ENCODE measurements at places on chromosomes 2 and 18.

DNA sequence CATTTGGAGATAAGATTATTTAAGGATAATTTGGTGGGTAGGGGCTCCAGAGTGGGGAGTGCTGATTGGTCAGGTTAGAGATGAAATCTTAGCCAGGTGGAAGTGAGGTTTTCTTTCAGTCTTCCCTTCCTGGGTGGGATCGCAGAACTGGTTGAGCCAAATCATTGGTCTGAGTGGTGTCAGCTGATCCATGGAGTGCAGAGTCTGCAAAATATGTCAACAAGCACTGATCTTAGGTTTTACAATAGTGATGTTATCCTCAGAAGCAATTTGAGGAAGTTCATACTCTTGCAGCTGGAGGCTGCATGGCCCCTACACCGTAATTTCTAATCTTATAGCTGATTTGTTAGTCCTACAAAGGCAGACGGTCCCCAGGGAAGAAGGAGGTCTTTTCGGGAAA lies 1483.4 kb upstream of the ZEB2 start:
- DNase-seq, result no peak

- DNase-seq, result peak; percentile 46
Observed at GRCh38 chr2:26922405-26923188, 47.8 kb upstream of the MAPRE3 start.

GRCh38 chr18:22525883-22526282 lies 108.2 kb upstream of the CTAGE1 start:
- DNase-seq, result no peak

DNA sequence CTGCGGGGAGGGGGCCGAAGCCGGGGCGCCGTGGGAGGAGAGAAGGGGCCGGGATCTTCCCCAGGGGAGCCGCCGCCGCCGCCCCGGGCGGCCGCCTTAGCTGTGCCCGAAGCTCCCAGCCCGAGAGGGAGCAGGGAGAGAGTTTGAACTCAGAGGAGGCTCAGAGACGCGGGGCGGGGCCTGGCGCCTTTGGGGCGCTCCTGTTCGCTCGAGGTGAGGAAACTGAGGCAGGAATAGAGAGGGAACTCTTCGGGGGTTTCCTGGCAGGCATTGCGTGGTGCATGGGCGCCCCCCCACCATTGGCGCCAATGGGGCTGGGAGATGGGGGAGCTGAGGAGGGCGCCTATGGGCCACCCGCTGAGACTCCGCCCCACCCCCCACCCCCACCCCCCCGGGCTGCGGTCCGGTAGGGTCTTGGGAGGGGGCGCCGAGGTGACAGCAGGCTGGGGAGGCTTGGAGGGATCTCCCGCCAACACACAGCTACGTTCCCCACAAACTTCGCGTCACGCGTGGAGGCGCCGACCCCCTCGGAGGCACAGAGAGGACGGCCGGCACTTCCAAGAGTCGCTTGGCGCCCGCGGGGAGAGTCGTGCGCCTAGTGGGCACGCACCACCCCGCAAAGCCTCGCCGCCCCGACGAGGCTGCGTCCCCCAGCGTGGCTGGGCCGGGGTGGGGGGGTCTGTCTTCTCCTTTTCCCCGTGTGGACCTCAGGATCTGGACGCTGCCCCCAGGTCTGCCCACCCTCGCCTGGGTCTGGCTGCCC lies 680 bp downstream of the CTDSP1 start:
- DNase-seq, result peak; percentile 28

DNA sequence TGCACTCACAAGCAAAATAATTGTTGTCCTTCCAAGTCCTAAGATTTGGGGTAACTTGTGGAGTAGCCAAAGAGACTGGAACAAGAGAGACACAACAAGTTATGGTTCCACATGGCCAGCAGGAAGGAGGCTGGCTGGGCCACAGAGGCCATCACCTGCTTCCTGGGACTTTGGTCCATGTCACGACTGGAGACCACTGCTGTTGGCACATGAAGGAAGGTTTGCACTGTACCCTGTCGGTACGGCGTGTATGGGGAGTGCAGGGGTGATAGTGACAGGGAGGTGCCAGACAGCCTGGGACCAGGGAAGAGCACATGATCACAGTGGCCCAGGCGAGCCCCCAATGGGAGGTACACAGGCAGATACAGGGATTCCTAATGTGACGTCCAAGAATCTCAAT lies 15.5 kb downstream of the SLC66A2 start:
- DNase-seq, result no peak

DNA sequence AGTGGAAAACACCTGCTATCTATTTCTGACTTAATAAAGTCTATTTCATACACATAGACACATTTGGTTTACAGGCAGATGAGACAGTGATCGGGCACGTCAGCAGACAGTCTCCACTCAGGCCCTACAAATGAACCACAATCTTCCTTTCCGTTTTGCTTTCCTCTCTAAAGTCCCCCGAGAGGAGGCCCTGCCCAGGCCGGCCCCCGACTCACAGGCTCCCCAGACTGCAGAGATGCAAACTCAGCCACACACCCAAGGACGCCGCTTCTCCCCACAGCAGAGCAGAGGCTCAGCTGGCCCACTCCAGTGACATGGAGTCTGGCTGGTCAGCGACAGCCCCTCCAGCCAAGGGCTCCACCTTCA lies 9.3 kb upstream of the MTERF4 start:
- DNase-seq, result no peak

- peak; percentile 45 for DNase-seq
Observed at GRCh38 chr2:163248376-163249253, 410.0 kb upstream of the KCNH7 start.

DNA sequence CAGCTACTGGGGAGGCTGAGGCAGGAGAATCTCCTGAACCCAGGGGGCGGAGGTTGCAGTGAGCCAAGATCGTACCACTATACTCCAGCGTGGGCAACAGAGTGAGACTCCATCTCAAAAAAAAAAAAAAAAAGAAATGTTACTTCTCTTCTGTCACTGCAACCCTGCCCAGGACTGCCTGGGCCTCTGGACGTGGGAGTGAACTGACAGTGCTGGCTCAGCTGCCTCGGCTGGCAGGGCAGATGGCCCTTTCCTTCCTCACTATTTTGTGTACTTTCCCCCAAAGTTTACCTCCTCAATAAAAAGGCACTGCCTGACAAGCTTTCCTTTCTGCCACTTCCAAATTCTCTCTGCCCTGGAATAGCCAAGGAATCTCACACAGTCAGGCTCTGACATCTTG lies 12.5 kb upstream of the GPR155 start:
- DNase-seq, result no peak

GRCh38 chr18:21663578-21663977 lies 41.0 kb downstream of the ABHD3 start:
- DNase-seq, result no peak

- no peak for DNase-seq
Observed at GRCh38 chr2:114079366-114080004, 189.6 kb downstream of the ACTR3 start.

DNA sequence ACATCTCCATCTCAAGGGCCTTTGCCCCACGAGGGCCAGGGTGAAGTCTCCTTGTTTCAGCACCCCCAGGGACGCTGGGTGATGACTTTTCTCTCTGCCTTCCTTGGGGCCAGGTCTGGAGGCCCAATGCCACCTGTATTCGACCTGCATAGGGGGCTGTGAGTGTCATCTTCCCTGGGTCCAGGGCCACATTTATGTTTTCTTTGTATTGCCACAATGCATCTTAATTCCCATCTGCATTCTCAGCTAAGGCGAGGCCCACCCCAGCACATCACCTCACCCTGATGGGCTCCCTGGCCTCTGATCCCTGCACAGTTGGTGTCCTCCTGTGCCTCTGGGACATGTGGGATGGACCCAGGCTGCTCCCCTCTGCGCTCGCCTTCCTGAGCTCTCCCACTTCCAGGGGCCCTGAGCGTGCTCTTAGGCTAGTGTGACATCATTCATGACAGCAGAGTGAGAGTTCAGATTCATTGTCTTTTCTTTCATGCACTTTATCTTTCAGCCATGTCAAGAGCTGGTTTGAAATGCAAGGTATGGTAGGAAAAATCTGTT lies 122.0 kb upstream of the COPS8 start:
- no peak for DNase-seq

GRCh38 chr2:100245681-100246080 lies 76.6 kb downstream of the LONRF2 start:
- no peak for DNase-seq

DNA sequence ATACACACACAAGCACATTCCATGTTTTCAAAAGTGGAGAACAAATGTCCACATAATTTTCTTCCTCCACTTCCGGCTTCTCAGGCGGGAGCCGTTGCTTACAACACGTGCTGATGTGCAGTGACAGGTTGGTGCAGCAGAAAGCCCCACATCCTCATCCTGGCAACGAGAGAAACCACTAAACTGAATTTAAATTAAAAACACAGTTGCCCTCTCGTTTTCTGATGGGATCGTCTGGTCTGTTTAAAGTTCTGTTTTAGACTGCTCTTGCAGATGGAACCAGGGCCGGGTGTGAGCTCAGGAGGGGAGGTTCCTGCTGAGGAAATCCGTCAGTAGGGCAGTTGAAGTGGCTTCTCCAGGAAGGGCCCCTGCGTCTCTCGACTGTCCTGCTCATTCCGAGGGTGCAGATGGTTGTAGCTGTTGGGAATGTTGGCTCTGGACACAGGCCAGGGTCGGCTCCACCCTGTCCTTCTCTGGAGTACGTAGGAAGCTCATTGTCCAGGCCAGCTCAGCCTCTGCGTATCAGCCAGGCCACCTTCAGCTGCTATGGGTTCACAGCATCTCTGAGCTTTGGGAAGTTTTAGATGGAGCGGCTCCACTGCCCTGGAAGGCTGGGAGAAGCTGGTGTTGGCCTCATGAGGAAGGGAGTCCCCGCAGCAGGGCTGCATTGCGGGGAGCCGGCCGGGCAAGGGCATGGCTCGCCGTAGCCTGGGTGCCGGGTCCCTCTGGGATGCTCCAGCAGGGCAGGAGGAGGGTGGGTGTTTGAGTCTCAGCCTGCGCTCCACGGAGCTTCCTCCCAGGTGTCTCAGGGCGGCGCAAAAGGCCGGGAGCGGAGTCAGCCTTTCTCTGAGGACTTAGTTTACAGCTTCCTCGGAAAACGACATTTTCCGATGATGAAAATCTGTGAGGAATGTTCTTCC lies 58.3 kb downstream of the NFATC1 start:
- DNase-seq, result no peak

GRCh38 chr18:65347446-65347845 lies 403.4 kb upstream of the CDH7 start:
- no peak for DNase-seq

DNA sequence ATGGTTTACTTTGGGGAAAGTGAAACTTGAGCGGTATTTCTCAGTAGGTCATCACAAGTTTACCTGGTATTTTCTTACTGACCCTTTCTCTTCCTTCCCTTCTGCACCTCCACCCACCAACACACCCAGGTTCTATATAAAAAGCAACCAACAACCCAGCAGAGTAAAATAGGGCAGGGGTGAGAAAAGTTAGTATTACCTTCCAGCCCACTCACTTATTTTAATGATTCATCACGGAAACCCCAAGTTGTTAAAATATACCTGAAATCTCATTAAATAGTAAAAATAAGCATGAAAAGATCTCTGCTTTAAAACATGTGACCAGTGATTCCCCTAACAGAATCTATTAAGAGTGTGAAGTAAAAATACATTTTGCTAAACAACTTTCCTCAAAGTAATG lies 306.1 kb downstream of the ZEB2 start:
- DNase-seq, result no peak

- DNase-seq, result no peak
Observed at GRCh38 chr2:230949966-230950873, 25.2 kb upstream of the GPR55 start.

- peak; percentile 71 for DNase-seq
Observed at GRCh38 chr2:64846177-64846576, 143.0 kb upstream of the SLC1A4 start.

GRCh38 chr2:65186872-65187851 lies 40.5 kb upstream of the ACTR2 start:
- DNase-seq, result peak; percentile 77

GRCh38 chr2:176652300-176653182 lies 383.3 kb downstream of the MTX2 start:
- DNase-seq, result peak; percentile 63

- DNase-seq, result no peak
Observed at GRCh38 chr2:123303731-123304130, 721.4 kb upstream of the CNTNAP5 start.

DNA sequence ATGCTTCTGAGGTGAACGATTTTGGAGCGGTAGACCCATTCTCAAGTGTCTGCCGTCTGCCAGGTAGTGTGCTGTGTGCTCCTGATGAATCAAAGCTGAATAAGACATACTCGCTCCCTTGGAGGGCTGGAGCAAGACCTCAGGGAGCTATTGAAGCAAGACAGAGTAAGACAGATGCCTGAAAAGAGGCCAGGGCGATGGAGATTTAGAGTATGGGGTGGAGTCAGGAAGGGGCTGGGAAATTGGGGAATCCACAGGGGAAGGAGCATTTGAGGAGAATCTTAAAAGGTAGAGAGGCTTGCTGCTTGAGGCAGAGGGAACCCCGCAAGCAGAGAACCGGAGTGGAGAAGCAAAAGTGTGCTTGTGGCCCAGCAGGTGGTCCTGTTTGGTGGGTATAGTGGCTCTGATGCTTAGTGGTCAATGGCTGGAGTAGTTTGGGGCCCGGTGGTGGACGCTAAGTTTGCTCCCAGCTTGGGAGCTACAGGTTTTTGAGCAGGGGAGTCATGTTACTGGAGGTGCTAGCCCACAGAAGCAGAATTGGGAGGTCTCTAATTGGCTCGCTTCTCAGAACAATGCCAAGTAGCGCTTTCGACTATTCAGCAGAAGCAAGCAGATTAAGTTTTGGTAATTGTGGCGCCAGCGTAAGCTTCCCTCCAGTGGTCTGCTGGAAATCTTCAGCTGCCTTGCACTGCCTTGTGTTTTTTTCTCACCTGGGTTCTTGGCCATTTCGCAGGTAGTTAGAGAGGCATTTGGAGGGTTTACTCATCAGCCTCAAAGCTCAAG lies 2.0 kb downstream of the CNNM4 start:
- DNase-seq, result peak; percentile 40

GRCh38 chr2:237563816-237564215 lies 2.6 kb upstream of the PRLH start:
- DNase-seq, result peak; percentile 41

GRCh38 chr2:138841459-138841858 lies 61.3 kb upstream of the NXPH2 start:
- DNase-seq, result no peak

GRCh38 chr2:23596316-23596885 lies 211.4 kb downstream of the KLHL29 start:
- DNase-seq, result no peak

DNA sequence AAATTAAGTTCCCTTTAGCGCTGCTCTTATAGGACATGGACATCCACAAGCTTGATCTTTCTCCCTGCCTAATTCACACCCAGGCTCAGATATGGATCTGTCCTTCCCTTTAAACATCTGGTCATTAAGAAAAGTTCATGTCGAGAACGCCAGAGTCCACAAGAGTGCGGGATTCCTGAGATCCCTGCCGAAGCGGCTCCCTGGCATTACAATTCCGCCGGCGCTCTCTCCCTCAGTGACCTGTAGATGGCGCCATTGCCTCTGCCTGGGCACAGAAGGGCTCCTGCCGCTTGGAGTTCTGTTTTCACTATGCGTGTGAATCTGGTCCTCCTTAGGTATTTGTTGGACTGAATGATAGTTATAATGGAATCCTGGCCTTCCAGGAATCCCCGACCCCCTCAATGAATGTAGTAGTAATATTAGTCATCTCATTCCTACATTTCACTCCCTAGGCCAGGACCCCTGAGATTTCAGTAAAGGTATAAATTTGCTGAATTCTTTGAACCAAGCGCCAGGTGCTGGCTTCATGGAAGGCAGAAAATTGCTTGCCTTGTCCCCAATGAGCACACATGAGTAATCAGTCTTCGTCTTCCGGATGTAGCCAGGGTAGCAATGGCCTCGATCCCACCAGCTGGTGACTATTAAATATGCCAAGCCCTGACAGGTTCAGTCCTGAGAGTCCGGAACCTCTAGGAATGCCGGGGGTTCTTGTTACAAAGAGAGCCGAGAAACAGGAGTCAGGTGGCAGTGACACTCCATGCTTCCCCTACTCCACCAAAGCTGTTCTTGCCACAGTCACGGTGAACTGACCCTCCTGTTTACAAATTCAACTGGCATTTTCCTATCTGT lies 26.4 kb upstream of the CD207 start:
- DNase-seq, result peak; percentile 69
